ENCODE measurements at places on chromosomes 3 and 15.

DNA sequence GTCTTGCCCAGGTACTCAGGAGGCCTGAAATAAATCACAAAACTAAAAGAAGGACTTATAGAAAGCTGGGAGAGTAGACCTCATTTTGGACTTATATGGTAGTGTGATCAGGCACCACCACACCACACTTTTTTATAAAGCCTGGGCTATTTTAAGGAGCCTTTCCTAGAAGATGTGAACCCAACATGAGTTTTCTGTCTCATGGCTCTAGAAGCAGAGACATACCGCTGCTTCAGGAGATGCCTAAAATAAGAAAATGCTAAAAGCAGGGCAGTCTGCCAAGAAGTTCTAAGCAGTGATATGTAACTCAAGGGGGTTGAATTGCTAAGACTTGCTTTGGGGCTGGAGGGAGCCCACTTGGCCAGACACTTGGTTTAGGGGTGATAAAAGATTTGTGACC is 49.6 kb downstream of the SUMF1 start:
- DNase-seq, result no peak

GRCh38 chr3:54563501-54564200 is 364.2 kb downstream of the LRTM1 start:
- DNase-seq, result no peak

GRCh38 chr3:192079098-192079497 is 618.1 kb downstream of the PYDC2 start:
- DNase-seq, result no peak

DNA sequence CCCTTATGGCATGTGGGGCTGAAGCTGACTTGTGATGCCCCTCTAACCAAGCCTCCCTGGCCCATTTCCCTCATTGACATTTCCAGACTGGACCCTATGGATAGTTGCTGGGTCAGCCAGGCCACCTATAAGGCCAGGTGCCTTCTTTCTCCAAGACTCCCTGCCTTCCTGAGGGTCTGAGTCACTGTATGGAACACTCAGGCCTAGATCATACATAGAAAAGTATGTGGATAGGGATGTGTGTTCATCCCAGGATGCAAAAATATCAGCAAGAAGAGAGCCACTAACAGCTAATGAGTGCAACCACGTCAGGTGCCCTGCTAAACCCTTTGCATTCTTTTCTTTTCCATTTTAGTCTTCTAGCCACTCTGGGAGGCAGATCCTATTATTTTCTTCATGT is 168.4 kb upstream of the WNT5A start:
- no peak for DNase-seq

DNA sequence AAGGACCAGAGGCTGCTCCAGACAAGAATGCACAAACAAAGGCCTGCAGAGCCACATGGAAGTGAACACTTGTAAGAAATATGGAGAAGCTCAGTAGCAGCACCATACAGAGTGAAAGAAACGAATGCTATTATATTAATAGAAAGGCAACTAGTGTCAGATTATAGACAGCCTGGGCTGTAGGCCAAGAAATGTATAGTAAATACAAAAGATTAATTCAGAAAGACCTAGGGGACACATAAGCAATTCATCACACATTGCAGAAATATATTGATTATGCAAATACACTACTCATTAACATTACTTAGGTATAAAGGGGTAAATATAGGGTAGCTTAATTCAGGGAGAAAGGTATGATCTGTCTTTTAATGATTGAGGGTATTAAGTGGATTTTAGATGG is 69.5 kb upstream of the GUCA1C start:
- no peak for DNase-seq

DNA sequence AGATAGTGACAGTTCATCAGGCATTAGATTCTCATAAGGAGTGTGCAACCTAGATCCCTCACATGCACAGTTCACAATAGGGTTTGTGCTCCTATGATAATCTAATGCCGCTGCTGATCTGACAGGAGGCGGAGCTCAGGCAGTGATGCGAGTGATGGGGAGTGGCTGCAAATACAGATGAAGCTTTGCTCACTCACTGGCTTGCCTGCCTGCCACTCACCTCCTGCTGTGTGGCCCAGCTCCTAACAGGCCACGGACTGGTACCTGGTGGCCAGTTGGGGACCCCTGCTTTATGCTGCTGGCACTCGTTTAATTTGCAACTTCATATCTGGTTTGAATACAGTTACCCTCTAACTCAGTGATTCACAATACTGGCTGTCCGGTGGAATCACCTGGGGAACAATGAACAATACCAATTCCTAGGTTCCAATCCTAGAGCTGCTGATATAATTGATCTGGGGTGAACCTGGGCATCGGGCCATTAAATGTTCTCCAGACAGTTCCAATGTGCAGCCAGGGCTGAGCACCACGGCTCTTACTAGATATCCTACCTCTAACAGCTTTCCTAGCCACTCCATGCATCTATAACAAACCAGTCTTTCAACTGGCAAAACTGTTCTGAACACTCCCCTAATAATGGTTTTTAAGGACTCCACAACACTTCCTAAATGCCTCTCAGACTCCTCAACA is 131.4 kb downstream of the ATP1B3 start:
- no peak for DNase-seq

DNA sequence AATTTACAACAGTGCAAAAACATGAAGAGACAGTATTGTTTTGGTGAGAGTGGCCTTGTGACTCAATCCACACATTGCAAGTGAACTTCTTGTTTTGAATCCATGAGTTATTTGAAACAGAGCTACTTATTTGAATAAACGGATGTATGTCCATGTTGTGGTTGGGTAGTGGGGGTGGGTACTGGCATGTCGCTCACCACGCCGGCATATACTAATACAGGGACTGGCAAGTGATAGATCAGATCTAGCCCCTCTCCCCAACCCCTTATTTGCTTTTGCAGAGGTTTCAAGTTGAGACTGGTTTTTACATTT is 83.8 kb downstream of the EDEM1 start:
- DNase-seq, result no peak

GRCh38 chr3:146308682-146309081 is 57.8 kb upstream of the PLSCR4 start:
- no peak for DNase-seq

DNA sequence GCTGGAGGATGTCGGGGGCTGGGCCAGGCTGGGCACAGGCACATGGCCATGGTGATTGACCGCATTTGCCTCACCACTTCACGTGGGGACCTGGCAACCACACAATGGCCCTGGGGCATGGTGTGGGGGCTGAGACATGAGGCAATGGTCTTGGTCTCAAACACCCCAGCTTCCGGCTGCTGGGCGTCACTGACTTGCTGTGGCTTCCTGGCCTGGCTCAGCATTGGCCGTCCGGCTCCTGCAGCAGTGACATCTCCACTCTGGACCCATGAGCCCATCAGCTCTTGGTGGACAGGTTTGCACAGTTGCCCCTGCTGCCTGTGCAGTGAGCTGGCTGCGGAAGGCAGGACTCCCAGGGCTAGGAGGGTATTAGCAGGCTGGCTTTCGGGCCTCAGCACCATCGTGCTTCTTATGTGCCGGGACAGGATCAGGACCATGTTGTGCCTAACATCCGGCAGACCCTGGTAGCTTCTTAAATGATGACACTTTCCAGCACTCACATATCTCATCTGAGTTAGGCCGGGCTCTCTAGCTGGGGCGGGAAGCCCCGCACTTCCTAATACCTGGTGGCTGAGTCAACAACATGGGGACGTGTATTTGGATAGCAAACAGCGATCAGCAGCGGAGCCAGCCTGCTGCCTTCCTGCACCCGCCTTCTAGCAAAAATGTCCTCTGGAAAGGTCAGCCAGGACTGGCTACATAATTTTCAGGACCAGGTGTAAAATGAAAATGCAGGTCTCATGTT is 34.1 kb downstream of the ZNF710 start:
- no peak for DNase-seq

- DNase-seq, result peak; percentile 76
These were observed at the start of gene GOLGA8A for GRCh38 chr15:34437687-34438086. Gene GOLGA8A (minus strand): TSS chr15:34437808. CDS start chr15:34389691, 48,117 bp downstream.

DNA sequence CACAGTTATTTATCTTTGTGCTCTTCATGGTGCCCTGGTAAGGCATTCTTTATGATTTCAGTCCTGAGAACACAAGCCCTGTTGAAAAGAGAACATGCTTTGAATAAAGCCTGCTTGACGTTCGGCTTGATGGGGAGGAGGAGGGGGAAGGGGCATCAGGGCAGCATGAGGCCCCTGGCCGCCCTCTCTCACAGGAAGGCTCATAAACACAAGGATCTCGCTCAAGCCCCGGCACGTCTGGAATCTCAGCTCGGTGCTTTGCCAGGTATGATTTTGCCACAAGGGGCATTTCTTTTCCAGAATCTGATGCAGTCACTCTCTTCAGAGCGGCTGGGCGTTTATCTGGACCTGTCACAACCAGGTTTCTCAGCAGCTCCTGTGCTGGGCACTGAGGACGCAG is 129.4 kb downstream of the DNAJB8 start:
- DNase-seq, result no peak

GRCh38 chr3:54951405-54951804 is 23.5 kb upstream of the LRTM1 start:
- no peak for DNase-seq

DNA sequence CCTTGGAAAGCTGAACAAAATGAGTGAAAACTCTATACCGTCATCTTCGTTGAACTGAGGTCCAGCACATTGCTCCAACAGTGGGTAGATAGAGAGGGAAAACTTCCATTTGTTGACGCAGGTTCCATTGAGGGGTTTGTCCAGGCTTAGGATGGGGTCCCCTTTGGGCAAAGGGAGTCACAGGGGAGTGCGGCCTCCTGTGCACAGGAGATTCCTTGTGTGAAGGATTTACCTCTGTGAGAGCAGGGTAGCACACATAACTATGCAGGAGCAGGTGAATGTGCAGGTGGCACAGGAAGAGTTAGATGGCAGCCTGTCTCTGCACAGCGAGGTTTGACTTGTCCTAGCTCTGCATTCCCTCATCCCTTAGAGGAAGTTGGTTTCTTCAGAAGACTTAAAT is 139.3 kb downstream of the SNRPN start:
- no peak for DNase-seq

DNA sequence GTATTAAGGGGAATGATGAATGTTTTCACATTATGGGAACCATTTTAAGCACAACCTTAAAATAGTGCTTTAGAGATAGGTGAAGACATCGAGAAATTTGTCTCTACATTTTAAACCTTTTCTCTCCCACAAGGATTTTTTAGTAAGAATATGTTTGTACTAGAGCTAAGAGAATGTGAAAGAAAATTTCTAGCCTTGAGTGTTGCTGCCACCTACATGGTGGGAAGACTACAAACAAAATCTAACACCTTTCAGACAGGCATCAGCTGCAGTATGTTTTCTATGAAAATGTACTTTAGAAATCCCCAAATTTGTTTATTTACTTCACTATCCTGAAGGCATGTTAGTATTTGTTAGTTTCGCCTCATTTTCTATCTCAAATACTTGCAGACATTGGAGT is 247.4 kb downstream of the WDR72 start:
- no peak for DNase-seq

GRCh38 chr3:154247806-154248415 is 76.4 kb downstream of the DHX36 start:
- DNase-seq, result no peak

DNA sequence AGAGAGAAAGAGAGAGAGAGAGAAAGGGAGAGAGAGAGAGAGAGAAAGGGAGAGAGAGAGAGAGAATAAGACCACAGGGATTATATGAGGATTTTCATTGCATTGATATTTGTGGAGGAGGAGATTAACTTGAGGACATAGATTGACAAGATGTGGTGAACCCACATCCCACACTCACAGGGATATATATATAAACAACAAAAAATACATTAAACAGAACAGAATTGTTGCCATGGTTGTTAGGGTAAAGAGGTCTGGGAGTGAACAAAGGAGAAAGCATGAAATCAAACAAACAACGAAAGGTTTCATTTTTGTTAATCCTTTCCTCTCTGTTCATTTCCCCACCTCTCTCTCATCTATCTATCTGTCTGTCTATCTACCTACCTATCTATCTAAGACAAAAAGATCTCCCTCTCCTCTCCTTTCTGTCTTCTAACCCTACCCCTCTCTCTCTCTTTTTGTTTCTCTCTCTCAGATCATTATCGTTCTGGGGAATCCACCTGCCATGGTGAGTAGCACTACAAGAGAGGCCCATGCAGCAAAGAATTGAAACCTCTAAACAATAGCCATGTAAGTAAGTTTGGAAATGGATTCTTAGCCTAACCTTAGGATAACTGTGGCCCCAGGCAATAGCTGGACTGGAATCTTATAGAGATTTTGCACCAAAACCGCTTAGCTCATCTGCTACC is 280.9 kb downstream of the RAP2B start:
- no peak for DNase-seq

GRCh38 chr15:100108846-100109245 is 232.9 kb downstream of the ADAMTS17 start:
- no peak for DNase-seq

DNA sequence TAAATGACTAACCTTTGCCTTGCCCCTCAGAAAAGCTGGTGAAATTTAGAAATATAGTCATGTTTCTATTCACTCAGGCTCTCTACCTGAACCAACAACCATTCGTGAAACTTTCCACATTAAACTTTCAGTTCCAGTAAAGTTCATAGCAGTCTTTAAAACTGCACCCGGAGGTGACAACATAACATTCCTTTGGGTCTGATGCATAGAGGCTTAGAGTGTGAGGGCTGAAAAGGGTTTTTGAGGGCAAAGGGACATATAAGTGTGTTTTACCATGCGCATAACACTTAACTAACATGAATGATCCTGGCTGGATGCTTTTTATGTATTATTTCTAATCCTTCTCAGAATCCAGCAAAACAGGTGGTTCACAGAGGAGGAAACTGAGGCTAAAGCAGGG is 471.7 kb upstream of the MCTP2 start:
- no peak for DNase-seq

GRCh38 chr3:53803124-53803815 is 42.9 kb downstream of the CHDH start:
- no peak for DNase-seq

- DNase-seq, result no peak
These were observed 34.0 kb upstream of the ARHGEF3 start for GRCh38 chr3:56835650-56836227.

GRCh38 chr15:82768414-82769054 is 37.3 kb downstream of the FSD2 start:
- no peak for DNase-seq

GRCh38 chr3:150315721-150316120 is 92.4 kb upstream of the TSC22D2 start:
- DNase-seq, result no peak

DNA sequence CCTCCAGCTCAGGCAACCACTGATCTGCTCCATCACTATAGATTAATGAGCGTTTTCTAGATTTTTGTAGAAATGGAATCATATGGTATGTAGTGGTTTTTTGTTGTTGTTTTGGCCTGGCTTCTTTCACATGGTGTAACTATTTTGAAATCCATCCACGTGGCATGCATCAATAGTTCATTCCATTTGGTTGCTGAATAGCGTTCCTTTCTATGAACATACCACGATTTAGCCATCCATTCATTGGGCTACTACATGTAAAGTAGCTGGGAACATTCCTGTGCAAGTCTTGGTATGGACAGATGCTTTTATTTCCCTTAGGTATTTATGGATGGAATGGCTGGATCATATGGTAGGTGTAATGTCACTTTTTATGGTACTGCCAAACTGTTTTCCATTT is 10.7 kb upstream of the CHSY1 start:
- DNase-seq, result no peak

- DNase-seq, result no peak
These were observed 129.6 kb upstream of the AGBL1 start for GRCh38 chr15:85950101-85950500.

- DNase-seq, result no peak
These were observed 17.9 kb downstream of the PXK start for GRCh38 chr3:58350627-58351013.

Data from stimulated activated CD8-positive, alpha-beta memory T cell treated with anti-CD3 and anti-CD28 coated beads, Interleukin-15, amount 100 ng/mL, for 48 hours (primary cell).